ENCODE measurements at places on chromosomes 7 and 10. TPM values are rescaled to one million over a fixed set of nuclear protein-coding genes. Genes with fewer than 3 reads are reported as not detected.

The AGMO gene
- total RNA-seq = 0.77 TPM

The ELFN1 gene
- total RNA-seq = 0.37 TPM

The ZNHIT1 gene
- 87.2 TPM for total RNA-seq

The MSMB gene
- total RNA-seq = not detected

The RAMP3 gene
- not detected for total RNA-seq

Data from A549 treated with AZD2906 at 1 μM for 4 hours (cell line).